ENCODE measurements at places on chromosomes 5 and 9.

DNA sequence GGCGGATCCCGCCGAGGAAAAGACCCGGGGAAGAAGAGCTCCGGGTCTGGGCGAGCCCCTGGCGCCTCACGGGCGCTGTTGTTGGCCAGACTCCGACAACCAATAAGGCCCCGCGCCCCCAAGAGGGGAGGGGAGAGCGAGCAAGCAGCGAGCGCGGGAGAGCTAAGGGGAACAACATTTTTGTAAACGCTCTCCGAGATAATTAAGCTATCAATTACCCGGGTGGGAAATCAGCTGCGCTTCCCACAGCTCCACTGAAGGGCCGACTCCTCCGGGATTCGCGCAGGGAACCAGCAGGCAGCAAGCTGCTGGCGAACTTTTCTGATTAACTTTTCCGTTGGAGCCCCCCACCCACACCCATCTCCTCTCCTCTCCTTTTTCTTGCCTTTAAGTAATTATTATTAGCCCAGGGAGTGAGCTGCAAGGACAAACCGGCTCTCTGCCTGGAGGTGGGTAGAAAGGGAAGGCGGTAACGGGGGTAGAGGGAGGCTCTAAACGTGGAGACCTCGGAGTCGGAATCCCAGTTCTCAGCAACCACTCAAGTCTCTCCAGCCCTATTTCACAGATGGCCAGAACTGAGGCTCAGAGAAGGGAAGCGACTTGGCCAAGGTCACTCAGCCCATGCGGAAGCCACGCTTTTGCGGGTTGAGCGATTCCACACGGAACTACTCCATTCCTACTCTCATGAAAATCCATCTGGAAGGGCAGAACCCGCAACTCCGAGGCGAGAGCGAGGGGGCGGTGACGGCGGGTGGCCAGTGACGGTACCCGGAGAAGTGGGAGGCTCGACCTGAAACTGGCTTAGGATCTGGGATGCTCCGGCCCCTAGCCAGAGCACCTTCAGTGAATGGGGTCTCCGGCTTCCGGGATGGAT lies 1.3 kb downstream of the ASTN2 start:
- DNase-seq = no peak

GRCh38 chr9:109110329-109111021 lies 9.3 kb downstream of the TMEM245 start:
- no peak for DNase-seq

DNA sequence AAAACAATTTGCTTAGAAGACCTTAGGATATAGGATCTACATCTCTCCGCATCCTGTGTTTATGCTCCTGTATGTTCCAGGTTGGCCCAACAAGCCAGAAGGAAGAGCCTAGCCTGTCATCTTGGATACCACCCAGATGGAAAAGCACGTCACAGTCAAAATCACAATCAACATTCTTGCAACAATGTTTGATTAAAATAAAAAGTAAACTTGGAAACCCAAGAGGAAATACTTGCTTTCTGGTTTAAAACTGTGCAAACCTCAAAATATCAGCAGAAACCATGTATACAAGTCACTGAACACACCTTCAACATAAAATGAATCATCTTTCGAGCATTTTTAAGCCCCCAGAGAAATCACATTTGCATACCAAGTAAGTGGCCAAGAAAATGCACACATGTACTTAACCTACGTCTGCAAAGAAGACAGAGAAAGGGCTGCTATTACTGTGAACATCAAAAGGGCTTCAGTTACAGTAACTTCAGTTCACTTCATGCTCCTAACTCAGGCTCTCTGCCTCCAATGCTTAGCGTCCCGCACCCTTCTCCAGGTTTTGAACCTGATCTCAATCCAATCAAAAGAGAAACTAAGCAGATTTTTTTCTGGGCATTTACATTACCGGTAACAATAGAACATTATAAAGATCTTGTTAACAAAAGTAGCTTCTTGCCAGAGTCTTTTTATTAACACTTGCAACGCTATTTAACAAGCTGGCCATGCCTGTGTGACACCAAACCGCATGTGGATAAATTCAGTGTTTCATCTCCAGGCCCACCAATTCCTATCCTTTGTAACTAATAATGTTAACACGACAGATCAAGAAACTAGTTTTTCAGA lies 1.3 kb downstream of the ENC1 start:
- DNase-seq = no peak

- no peak for DNase-seq
These were observed 164.8 kb downstream of the HSD17B3 start for GRCh38 chr9:96136992-96137670.

- DNase-seq = no peak
These were observed 155.5 kb downstream of the GNAQ start for GRCh38 chr9:77876091-77876490.

DNA sequence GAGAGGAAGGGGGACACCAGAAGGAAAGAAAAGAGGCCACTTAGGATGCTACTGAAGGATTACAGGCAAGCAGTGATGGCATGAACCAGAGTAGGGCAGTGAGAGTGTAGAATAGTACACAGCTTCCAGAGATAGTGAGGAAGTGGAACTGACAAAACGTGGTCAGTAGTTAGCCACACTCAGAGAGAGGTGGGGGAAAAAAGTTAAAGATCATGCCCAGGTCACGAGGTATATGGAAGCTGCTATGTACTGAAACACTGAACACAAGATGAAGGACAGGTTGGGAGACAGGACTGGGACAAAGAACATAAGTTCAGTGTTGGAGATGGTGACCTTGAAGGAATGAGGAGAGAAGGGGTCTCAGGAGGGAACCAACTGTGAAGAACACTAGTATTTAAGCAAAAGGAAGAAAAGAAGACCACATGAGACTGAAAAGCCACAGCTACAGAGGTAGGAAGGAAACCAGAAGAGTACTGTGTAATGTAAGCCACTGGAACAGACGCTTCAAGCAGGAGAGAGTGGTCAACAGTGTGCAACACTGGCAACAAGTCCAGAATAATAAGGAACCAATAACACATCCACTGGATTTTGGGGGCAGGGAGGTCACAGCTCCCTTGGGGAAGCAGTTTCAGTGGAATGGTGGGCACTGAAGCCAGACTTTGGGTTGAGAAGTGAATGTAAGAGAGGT lies 45.5 kb downstream of the ELL2 start:
- no peak for DNase-seq

DNA sequence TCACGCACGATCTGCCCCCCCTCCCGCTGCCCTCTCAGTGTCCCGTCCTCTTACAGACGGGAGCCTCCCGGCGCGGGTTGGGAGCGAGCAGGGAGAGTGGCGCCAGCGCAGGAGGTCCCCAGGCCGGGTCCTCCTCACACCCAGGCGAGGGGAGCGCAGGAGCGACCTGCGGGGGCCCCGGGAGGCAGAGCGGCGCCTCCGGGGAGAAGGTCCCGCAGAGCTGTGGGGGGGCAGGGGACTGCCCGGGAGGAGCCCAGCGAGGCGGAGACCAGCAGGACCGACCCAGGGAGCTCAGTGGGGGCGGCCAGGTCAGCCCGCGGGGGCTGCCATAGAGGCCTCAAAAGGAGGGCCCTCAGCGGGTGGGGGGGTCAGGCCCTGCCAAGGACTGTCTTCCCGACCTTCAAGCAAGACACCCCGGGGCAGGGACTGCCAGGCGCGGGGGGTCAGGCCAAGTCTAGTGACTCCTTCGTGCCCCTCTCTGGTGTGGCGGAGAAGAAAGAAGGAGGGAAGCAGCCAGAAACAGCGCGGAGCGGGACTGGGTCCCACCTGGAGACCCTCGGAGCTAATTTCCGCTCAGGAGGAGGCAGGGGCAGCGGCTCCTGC lies 123.3 kb upstream of the ERCC6L2 start:
- DNase-seq = no peak

- no peak for DNase-seq
These were observed 164.9 kb downstream of the NTRK2 start for GRCh38 chr9:84834426-84834825.

DNA sequence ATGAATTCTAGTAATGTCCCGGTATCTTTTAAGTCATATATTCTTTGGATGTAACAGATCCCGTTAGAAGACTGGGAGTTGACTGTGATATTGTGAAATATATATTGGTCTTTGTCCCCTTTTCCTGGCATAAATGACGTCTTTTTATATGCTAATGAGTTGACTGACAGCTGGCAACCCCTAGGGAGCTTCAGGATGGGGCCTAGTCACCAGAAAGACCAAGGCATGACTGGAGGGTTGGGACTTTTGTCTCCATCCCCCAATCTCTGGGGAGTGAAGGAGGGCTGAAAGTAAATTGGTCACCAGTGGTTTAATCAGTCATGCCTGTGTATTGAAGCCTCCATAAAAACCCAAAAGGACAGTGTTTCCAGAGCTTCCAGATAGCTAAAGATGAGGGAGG lies 241.6 kb downstream of the PJA2 start:
- DNase-seq = no peak

DNA sequence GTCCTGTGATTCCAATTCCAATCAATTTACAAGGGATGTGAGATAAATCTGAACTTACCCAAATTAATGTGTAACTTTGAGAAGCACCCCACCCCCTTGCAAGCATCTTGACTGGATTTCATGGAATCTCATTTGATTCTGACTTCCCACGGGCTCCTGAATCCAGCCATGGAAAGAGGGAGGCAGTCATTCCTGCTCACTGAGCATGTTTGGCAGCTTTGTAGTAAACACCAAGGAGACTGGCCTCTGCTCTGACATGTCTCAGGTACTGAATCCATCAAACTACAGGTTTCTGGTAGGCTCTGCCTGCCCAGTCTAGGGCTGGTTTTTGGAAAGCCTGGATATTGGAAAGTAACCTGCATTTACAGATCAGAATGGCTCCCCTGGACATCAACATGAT lies 357.6 kb downstream of the ARHGEF28 start:
- no peak for DNase-seq

- DNase-seq = no peak
These were observed 11.2 kb downstream of the IRF1 start for GRCh38 chr5:132479111-132479951.

GRCh38 chr5:54669285-54669684 lies 151.7 kb downstream of the SNX18 start:
- no peak for DNase-seq

DNA sequence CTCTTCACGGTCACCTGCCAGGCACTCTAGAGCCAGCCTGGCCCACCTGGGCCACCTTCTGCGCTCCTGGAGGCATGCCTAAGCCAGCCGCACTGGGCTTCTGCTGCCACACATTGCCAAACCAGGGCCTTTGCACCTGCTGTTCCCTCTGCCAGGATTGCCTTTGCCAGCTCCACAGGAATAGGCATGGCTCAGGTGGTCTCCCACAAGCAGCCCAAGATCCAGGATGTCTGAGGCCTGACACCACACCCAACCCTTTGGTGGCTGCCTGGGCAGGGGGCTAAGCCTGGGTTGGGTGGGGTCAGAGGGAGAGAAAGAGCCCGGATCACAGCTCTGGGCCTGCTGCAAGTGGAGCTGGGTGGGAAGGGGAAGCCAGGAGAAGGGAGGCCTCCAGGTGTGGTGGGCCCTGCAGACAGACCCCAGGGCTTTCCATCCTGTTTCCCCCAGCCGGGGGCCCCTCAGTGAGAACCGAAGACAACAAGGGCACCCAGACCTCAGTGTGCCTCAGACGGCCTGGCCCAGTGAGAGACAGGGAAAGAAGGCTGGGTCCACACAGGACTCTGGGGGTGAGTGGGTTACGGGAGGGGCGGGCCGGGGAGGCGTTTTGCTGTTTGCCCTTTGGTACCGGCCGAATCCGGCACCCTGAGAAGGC lies 672 bp upstream of the SUSD3 start:
- no peak for DNase-seq

GRCh38 chr5:60540856-60541805 lies 158.8 kb downstream of the DEPDC1B start:
- DNase-seq = no peak

GRCh38 chr5:139699351-139699750 lies 51.2 kb downstream of the CXXC5 start:
- DNase-seq = no peak

DNA sequence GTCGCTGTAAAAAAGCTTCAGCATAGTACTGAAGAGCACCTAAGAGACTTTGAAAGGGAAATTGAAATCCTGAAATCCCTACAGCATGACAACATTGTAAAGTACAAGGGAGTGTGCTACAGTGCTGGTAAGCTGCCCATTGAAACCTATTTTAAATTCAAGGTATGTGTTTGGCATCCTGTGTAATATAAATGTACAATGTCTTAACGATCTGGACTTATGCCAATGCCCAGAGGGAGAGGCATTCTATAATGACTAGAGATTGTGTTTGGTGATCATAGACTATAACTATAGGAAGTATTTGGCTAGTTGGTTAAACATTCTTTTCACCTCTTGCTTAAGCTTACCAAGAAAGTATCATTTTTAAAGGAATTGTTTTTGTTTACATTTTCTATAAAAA lies 95.7 kb downstream of the INSL6 start:
- DNase-seq = no peak

DNA sequence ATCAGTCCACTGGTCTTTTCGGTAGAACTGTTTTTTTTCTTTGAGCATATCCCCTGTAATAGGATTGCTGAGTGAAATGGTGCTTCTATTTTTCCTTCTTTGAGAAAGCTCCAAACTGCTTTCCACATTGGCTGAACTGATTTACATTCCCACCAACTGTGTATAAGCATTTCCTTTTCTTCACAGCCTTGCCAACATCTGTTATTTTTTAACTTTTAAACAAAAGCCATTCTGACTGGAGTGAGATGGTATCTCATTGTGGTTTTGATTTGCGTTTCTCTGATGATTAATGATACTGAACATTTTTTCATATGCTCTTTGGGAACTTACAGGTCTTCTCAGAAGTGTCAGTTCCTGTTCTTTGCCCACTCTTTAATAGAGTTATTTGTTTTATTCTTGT lies 764.7 kb downstream of the MTRR start:
- DNase-seq = no peak

DNA sequence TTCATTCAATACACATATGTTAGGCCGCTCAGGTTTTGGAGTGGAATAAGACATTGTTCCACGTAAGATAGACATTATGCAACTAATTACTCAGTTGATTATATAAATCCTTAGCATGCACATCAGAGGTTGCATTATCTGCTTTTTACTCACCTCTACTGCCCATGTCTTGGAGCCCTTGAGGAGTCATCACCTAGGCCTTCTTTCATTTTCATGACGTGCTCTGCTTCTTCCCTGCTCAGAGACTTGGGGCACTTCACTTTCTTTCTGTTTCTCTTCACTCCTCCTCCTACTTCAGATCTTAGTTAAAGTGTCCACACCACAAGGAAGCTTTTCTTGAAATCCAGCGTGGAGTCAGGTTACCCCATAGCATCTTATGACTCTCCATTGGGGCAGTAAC lies 241.1 kb downstream of the TLR4 start:
- DNase-seq = no peak

DNA sequence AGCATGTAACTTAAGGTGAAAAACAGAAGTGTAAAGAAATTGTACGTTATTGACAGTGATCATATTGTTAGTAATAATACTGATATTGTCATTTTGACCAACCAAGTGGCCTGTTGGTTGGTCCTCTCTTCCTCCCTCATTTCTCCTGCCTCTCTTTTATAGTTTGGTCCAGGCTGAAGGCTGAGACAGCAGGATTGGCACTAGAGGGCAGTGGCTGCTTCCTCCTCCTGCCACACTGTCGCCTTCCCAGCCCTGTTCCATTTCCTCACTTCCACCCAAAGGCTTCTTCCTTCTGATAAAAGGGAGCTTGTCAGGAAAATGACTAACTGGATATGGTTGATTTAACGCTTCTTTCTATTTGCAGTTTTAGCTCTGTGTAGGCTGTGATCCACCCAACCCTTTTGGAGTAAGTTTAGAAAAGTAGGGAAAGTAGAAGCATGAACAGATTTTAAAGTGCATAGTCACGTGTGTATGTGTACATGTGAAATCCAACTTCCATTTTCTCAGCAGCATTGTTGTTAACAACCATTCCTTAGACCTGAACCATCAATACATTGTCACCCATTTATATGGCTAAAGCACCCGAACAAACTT lies 35.6 kb downstream of the PTCD2 start:
- no peak for DNase-seq

Measured in NCI-H1417 treated with DMSO at 0.1 percent for 48 hours (cell line).